ENCODE measurements at places on chromosomes 3 and 15.

- DNase-seq, result no peak
Measured at GRCh38 chr3:98733812-98734281, 29.3 kb upstream of the ST3GAL6 start.

- DNase-seq, result no peak
Measured at GRCh38 chr15:92466834-92467233, 73.2 kb downstream of the ST8SIA2 start.

DNA sequence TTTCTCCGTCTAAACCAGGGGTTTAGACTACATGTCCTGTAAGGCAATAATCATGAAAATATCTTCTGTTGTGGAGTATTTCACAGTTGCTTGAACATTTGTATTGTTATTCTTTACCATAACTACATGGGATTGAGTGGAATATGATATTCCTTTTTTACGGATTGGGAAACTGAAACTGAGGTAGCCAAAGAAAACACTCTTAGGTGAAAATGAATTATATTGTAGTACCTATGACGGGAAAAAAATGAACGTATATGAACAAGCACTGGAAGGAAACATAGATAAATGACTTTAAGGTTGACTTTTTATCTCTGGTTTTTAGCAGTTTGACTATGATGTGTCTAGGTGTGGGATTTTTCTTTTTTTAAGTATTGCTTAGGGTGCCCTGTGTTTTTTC is 35.6 kb downstream of the MAP2K1 start:
- DNase-seq, result no peak

DNA sequence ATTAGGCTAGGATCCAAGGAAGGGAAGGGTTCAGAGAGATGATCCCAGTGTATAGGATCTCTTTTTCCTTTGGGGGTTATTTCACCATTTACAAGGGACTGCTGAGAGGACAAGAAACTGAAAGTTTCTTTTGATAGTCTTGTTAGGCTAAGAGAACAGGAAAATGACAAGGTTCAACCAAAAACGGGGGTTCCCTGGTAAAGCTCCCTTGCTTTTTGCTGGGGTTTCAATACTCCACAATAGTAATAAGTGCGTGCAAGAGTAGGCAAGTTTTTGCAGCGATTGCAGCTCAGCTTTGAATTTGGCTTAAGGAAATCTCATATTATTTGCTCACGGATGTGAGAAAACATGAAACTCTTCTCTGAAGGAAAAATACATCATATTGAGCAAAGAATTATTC is 18.8 kb upstream of the SUSD5 start:
- no peak for DNase-seq

- no peak for DNase-seq
Measured at GRCh38 chr3:11195721-11196332, 41.5 kb downstream of the HRH1 start.

DNA sequence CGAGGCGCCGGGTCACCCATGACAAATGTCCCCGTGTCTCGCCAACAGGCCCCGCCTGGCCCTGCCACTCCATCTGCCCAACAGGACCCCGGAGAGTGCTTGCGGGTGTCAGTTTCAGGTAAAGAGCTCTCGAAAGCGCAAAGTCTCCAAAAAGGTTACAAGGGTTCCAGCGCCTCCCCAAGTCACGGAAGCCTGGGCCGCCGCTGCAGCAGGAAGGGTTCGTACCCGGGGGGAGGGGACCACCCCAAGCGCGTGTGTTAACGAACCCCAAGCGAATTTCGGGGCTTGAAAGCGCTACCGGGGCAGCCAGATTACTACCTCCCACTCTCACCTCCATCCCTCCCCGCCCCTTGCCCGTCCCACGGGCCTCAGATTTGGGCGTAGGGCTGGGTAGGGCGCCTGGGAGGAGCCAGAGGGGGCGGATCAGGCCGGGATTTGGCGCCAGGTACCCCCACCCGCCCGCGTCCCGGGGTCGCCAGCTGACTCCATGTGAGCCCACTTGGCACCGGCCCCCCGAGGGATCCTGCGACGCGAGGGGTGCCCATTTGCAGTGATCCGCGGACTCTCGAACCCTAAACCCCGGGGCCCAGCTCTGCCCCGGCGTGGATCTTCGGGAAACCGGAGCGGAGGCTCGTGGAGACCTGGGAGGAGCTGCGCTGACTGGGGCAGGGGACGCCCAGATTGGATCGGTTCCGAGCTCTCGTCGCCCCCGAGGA is 85.9 kb downstream of the NR2F2 start:
- DNase-seq, result no peak

DNA sequence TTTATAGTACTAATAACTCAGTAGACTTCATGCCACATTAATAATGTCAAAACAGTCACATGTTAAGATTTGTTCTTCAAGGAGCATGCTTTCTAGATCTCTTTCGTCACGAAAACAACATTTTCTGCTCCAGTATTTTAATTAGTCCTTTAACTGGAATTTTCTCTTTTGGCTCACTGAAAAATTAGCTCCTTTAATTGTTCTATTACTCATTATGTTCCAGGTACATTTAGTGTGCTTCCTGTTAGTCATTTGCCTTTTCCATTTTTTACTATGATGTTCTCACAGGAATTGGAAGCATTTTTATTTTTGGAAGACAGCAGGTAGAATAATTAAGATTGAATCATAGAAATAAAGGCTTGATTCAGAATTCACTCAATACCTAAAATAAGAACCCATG is 111.2 kb downstream of the SLC9A9 start:
- no peak for DNase-seq

DNA sequence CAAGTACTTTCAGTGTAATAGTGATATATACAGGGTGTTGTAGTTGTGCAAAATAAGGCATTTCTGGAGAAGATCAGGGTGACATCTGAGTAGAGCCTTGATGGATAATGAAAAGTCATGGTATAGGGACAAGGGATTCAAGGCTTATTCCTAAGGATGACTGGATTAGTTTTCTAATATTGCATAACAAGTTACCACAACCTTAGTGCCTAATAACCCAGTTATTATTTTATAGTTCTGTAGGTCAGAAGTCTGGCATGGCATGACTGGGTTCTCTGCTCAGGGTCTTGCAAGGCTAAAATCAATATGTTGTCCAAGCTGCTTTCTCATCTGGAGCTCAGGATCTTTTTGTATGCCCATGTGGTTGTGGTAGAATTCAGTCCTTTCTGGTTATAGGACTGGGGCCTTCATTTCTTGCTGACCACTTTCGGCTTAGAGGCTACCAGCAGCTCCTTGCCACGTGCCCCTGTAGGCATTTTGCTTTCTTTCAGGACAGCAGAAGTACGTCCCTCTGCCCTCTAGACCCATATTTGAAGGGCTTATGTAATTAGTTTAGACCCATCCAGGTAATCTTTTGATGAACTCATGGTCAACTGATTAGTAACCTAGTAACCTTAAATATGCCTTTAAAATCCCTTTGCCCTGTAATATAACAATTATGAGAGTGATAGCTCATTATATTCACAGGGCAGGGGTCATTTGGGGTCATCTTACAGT is 73.2 kb upstream of the LRRFIP2 start:
- DNase-seq, result no peak
